ENCODE measurements at places on chromosomes 5 and 9.
A peak's percentile ranks its signal among the peaks of the same experiment; 100 is the strongest.

DNA sequence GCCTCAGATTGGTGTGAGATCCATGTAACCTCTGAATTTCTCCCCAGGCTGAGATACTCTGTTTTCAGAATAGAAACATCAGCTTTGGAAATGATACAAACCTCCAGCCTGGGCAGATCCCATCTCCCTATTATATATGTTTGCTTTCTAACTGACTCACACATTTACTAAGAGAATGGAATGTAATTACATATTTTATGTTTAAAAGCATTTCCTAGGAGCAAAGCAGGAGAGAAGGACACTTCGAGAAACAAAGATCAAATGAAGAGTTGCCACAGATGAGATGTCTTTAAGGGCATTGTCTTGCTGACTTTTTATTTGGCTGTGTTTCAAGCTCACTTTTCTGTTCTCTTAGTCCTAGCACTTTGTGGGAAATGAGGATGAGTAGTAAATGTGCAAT is 96.3 kb downstream of the CDH18 start:
- DNase-seq = no peak

GRCh38 chr9:87529671-87530070 is 32.0 kb downstream of the DAPK1 start:
- no peak for DNase-seq

DNA sequence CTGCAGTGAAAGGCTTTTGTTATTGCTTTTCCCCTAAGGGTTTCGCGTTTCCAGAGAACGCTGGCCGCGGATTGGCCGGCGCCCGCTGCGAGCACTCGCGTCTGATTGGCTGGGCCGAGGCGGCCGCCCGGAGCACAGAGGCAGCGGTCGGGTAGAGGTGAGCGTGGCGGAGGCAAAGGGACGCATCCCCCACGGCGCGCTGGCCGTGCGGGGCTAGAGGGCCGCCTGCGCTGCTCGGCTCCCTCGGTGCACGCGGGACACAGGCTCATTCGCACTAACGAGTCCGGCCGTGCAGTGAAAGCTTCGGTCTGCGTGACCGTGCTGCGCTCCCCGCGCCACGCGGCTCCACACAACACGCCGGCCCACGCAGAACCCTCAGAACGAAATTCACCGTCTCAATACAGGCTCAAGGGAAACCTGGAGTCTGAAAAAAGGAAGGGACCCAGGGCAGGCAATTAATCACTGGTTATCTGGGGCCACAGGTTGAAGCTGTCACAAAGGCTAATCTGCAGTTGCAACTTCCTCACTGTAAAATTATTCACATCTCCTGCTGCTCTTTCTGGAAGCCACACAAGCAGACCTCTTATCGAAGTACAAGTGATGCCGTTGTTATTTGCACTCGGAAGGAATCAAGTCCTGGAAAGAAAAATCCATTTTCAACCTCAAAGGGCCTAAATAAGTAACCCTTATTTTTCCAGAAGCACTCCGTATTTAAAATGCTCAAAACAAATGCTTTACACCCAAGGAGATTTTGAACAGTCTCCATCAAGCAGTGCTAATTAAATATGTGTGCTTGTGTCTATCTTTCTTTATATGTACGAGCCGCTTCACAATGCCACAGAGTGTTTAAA is 94.6 kb downstream of the ZNF608 start:
- DNase-seq = peak; percentile 89

DNA sequence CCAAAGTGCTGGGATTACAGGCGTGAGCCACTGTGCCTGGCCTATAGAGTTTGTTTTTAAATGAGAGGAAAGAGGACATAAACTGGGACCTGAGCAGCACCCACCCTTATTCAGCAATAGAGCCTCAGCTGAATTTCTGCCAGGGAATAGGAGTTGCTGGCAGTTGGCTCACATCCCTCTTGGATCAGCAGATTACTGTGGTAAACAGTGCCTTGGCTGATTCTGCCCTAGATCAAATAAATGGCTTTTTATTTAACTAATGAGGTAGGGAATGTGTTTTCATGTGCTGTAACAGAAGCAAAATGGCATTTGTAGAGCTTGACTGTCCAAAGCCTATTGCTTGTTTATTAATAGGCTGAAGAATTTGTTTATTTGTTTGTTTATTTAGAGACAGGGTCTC is 2.1 kb downstream of the ARHGEF37 start:
- DNase-seq = no peak

DNA sequence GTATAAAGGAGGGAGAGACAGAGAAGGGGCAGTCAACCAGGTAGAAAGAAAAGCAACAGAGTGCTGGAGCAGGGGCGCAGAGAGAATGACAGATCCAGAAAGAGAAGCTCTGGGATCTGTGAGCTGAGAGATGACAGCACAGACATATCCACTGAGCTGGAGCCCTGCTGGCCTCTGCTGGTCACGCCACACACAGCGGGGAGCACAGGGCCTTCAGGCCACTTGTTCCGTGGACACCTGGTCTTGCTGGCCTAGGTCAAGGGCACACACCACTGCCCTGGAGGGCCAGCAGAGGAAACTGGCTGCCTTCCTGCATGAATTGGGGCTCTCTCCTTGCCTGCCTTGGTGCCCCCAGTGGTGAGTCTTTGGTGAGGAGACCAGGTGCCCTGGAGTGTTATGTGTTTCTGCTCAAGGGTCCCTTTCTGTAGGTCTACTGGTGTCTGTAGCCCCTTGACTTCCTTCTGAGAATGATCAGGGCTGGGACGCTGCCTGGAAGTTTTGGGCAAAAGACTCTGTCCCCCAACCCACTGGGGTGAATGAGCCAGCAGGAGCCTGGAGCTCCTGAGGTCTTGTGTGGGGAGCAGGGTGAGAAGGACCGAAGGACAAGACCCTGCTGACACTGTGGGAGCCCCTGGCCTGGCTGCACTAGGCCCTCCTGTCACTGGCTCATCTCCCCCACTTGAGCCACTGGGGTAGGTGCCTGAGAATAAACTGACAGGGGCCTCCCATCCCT is 59.2 kb upstream of the ADAMTS2 start:
- no peak for DNase-seq

GRCh38 chr5:167155387-167156005 is 1135.9 kb upstream of the WWC1 start:
- DNase-seq = no peak

- no peak for DNase-seq
These were observed 100.0 kb downstream of the PSD2 start for GRCh38 chr5:139895647-139896046.

DNA sequence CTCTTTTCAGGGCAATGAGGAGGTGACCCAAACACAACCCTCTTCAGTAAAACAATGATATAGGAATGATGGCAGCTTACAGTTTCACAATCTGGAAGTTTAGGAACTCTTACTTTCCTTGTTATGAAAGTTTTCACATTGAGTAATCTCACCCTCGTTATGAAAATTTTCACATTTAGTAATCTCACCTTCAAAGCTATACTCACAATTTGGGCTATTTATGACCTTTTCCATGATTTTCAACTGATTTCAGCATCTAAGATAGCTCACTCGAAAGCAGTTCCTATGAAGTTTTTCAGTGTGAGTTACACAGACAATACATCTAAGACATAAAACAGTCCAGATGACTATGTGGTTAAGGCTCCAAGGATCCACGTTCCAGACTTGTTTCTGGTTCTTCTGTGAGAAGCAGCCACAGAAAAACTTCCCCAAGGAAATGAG is 57.1 kb downstream of the FOXD1 start:
- DNase-seq = no peak

GRCh38 chr9:68417762-68418161 is 61.4 kb downstream of the PGM5 start:
- DNase-seq = no peak
